Cardiac muscle cell (in vitro differentiated cells and primary cell): ENCODE measurements at places on chromosomes 1 and 21. TPM values are rescaled to one million over a fixed set of nuclear protein-coding genes. Genes with fewer than 3 reads are reported as not detected.

Gene KRTAP7-1
- not detected in 2 replicates for polyA plus RNA-seq

Gene ANKRD65
- polyA plus RNA-seq = 0.32 and 2.0 TPM in 2 replicates

Gene RAB42
- 7.3 and 11.9 TPM in 2 replicates for polyA plus RNA-seq

Gene MAN1C1
- 88.8 and 130 TPM in 2 replicates for polyA plus RNA-seq

Gene KCNJ6
- polyA plus RNA-seq = 0.22 TPM in 1 of 2 replicates, not detected in the other

Gene BMP8B
- 0.02 and 0.14 TPM in 2 replicates for polyA plus RNA-seq

Gene PSRC1
- 13.4 and 45.6 TPM in 2 replicates for polyA plus RNA-seq

Gene FMO2
- polyA plus RNA-seq = not detected in 2 replicates

Gene VAV3
- 0.33 and 0.75 TPM in 2 replicates for polyA plus RNA-seq

Gene MPZ
- 0.48 and 0.66 TPM in 2 replicates for polyA plus RNA-seq

Gene ZNF593
- polyA plus RNA-seq = 43.6 and 58.0 TPM in 2 replicates

Gene ADGRB2
- 95.0 and 109 TPM in 2 replicates for polyA plus RNA-seq

Gene HOOK1
- polyA plus RNA-seq = 12.9 and 15.5 TPM in 2 replicates

Gene OR2M5
- polyA plus RNA-seq = not detected in 2 replicates

Gene EXTL1
- polyA plus RNA-seq = 8.6 and 10.0 TPM in 2 replicates

Gene TNFRSF4
- 0.10 TPM in 1 of 2 replicates, not detected in the other for polyA plus RNA-seq

Gene CD53
- polyA plus RNA-seq = 0.59 TPM in 1 of 2 replicates, not detected in the other

Gene TTLL10
- 0.31 TPM in 1 of 2 replicates, not detected in the other for polyA plus RNA-seq

Gene DISP1
- 7.0 and 10.7 TPM in 2 replicates for polyA plus RNA-seq
